ENCODE measurements at places on chromosomes 5 and 9.

DNA sequence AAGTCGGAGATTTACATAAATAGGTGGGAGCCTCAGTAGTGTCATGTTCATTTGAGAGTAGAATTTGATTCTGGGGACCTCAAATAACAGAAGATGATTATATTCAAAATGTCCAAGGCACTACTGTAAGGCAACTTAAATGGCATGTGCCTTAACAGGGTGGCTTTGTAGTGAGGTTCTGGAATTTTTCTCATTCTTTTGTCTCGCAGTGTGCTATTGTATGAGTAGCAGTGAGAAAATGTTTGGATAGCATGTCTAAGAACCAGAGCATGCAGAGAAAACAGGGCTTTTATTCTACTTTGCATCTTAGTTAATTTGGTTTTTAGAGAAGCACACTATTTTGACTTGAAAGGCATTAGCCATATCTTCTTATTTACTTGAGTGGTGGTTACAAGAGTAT, 25.0 kb downstream of the MAST4 start:
- no peak for DNase-seq

GRCh38 chr5:27437594-27438200, 399.3 kb upstream of the CDH9 start:
- no peak for DNase-seq

DNA sequence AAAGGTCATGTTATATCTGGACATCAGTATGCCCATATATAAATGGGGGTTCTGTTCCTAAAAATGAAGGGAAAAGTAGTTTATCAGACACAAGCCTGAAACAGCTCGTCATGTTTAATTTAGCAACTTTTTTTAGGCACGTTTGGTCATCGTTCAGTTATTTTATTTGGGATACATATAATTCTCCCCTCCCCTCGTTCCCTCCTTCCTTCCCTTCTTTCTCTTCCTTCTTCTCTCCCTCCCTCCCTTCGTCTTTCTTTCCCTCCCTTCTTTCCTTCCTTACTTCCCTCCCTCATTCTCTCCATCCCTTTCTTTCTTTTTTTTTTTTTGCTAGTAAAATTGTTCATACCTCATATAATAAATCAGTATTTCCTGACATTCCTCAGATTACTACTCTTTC, 3.4 kb downstream of the PPWD1 start:
- no peak for DNase-seq

GRCh38 chr9:16659096-16659495, 211.4 kb downstream of the BNC2 start:
- no peak for DNase-seq
